ENCODE measurements at places on chromosomes 5 and 9. TPM values are rescaled to one million over a fixed set of nuclear protein-coding genes. Genes with fewer than 3 reads are reported as not detected.
A peak's percentile ranks its signal among the peaks of the same experiment; 100 is the strongest.

The SGCD gene
- total RNA-seq, result 5.9 TPM

GRCh38 chr5:160020964-160021363, 12.0 kb downstream of the TTC1 start:
- peaks cover 6% of the 10 kb centered on the region for H3K36me3 ChIP-seq
- H3K4me3 ChIP-seq, result no peak overlapping the region
- H3K27me3 ChIP-seq, result no peaks in the 10 kb centered on the region
- DNase-seq, result no peak
- peaks cover 8% of the 10 kb centered on the region for H3K4me1 ChIP-seq

- H3K27me3 ChIP-seq, result no peaks in the 10 kb centered on the region
- H3K27ac ChIP-seq, result no peak overlapping the region
- no peak for DNase-seq
These were observed 122.5 kb upstream of the RFX3 start for GRCh38 chr9:3648266-3648665.

- no peaks in the 10 kb centered on the region for H3K27me3 ChIP-seq
- no peak for DNase-seq
- no peak overlapping the region for H3K4me3 ChIP-seq
- no peaks in the 10 kb centered on the region for H3K36me3 ChIP-seq
- peak overlapping the region; percentile 31 for H3K27ac ChIP-seq
These were observed 1006.5 kb upstream of the TYRP1 start for GRCh38 chr9:11686733-11687132.

The CPEB4 gene
- total RNA-seq, result 16.7 TPM

The ABLIM3 gene
- 0.27 TPM for total RNA-seq

DNA sequence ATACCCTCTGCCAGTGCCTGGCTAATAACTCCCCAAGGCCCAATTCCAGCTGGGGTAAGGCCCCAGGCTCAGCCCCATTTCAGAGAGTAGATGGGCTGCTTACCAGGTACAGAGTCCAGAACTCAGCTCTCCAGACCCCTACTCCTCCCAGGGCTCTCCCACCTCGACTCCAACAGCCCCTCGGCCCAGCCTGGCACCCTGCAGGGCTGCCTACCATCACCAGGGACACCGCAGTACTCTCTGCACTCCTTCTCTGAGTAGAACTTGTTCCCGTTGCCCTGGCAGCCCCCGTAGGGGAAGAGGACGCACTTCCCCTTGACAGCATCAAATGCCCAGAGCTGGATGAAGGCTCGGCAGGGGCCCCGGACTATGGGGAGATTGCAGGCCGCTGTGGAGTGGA, 17.4 kb downstream of the AMBP start:
- peaks cover 8% of the 10 kb centered on the region for H3K4me1 ChIP-seq
- peaks cover 49% of the 10 kb centered on the region for H3K36me3 ChIP-seq
- H3K27ac ChIP-seq, result peak overlapping the region; percentile 86
- no peak overlapping the region for H3K4me3 ChIP-seq

The OLFML2A gene
- 2.2 TPM for total RNA-seq

DNA sequence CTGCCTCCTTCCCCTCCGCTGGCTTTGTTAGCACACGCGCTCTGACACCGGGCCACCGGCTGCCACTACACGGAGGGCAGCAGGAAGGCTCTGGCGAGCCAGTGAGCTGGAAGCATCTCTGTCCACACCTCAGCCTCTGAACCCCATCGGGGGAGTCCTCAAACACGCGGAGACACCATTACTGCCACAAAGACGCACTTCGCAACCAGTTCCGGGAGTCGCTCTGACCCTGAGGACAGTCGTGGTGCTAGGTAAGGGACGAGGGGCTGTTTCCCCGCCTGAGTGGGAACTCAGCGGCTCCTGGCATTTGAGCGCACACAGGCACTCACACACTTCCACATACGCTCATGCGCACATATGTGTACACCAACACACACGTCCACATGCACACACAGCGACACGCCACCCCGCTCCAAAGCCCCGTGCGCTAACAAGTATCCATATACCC, 160.0 kb downstream of the C9orf152 start:
- peak overlapping the region; percentile 78 for H3K4me3 ChIP-seq
- no peaks in the 10 kb centered on the region for H3K36me3 ChIP-seq
- peak overlapping the region; percentile 62 for H3K27ac ChIP-seq
- H3K4me1 ChIP-seq, result peaks cover 12% of the 10 kb centered on the region
- DNase-seq, result peak; percentile 15

The CWC27 gene
- 33.9 TPM for total RNA-seq

DNA sequence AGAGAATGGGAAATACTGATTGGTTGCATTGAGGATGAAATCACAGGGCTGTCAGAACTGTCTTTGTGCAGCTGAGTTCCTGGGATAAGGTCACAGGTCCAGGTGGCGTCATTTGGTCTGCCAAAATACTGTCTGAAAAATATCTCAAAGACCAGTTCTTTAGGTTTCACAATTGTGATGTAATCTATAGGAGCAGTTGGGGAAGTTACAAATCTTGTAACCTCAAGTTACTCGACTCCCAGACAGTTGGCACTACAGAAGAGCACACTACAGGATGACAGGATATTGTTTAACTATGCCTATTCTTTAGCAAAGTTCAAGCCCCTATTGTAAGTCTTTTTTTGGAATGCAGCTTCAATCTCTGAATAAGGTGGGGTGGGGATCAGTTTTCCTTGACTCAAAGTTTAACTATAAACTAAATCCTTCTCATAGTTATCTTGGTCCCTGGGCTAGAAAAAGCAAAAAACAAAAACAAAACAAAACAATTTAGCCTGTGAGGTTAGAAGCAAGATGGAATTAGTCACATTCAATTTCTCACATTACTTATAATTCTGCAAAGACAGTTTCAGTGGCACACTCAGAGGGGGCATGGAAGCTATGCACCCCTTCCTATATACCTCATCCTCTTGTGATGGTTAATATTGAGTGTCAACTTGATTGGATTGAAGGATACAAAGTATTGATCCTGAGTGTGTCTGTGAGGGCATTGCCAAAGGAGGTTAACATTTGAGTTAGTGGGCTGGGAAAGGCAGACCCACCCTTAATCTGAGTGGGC, 276.0 kb downstream of the AUH start:
- H3K4me1 ChIP-seq, result peaks cover 2% of the 10 kb centered on the region
- no peaks in the 10 kb centered on the region for H3K36me3 ChIP-seq
- no peak overlapping the region for H3K4me3 ChIP-seq
- H3K27ac ChIP-seq, result no peak overlapping the region
- no peak for DNase-seq

The PTGS1 gene
- 0.22 TPM for total RNA-seq

GRCh38 chr9:111525056-111525977, at the start of gene ZNF483:
Gene ZNF483 (plus strand): TSS chr9:111525179. CDS start chr9:111527396, 2,217 bp downstream.
- H3K4me1 ChIP-seq, result peaks cover 15% of the 10 kb centered on the region
- peak; percentile 88 for DNase-seq
- H3K36me3 ChIP-seq, result peaks cover 2% of the 10 kb centered on the region
- H3K27me3 ChIP-seq, result peaks cover 9% of the 10 kb centered on the region

- H3K36me3 ChIP-seq, result no peaks in the 10 kb centered on the region
- no peak for DNase-seq
- no peaks in the 10 kb centered on the region for H3K27me3 ChIP-seq
- H3K4me1 ChIP-seq, result peaks cover 17% of the 10 kb centered on the region
These were observed 207.7 kb downstream of the FRMD3 start for GRCh38 chr9:83330207-83331196.

DNA sequence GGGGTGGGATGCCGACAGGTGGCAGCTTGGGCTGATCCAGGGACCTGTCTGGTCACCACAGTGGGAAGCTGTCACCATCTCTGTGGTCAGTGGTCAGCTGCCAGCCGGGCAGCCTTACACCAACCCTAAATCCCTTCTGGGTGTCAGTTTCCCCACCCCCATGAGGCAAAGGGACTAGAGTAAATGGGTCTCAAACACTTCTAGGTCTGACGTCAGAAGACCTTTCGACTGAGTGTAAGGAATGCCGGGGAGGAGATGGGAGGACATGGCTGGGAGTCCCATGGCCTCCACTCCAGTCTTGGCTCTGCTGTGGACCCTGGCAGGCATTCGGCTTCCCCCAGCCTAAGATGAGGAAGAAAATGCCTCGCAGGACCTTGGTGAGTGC, 40.3 kb upstream of the SLC25A51 start:
- H3K27me3 ChIP-seq, result no peaks in the 10 kb centered on the region
- no peak overlapping the region for H3K4me3 ChIP-seq
- peaks cover 9% of the 10 kb centered on the region for H3K36me3 ChIP-seq
- peak overlapping the region; percentile 63 for H3K27ac ChIP-seq
- DNase-seq, result no peak

- H3K4me3 ChIP-seq, result no peak overlapping the region
- no peak for DNase-seq
- H3K27ac ChIP-seq, result no peak overlapping the region
These were observed 16.9 kb downstream of the HMGXB3 start for GRCh38 chr5:150017226-150018005.

DNA sequence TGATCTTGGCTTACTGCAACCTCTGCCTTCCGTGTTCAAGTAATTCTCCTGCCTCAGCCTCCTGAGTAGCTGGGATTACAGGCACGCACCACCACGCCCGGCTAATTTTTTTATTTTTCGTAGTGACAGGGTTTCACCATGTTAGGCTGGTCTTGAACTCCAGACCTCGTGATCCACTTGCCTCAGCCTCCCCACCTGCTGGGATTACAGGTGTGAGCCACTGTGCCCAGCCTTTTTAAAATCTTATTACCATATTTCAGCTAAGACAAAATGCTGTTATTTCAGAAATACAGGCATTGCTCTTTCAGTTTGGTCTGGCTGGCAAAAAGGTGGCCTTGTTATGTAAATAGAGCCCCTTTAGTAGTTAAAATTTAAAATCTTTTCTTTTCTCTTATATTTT, 46.9 kb upstream of the GLDC start:
- no peak overlapping the region for H3K4me3 ChIP-seq
- H3K36me3 ChIP-seq, result no peaks in the 10 kb centered on the region
- H3K27me3 ChIP-seq, result no peaks in the 10 kb centered on the region
- H3K27ac ChIP-seq, result no peak overlapping the region
- DNase-seq, result no peak

Measured in progenitor cell of endocrine pancreas (in vitro differentiated cells).